Bone marrow (tissue), 2 donors: ENCODE measurements at places on chromosomes 16 and 17.
A peak's percentile ranks its signal among the peaks of the same experiment; 100 is the strongest.

DNA sequence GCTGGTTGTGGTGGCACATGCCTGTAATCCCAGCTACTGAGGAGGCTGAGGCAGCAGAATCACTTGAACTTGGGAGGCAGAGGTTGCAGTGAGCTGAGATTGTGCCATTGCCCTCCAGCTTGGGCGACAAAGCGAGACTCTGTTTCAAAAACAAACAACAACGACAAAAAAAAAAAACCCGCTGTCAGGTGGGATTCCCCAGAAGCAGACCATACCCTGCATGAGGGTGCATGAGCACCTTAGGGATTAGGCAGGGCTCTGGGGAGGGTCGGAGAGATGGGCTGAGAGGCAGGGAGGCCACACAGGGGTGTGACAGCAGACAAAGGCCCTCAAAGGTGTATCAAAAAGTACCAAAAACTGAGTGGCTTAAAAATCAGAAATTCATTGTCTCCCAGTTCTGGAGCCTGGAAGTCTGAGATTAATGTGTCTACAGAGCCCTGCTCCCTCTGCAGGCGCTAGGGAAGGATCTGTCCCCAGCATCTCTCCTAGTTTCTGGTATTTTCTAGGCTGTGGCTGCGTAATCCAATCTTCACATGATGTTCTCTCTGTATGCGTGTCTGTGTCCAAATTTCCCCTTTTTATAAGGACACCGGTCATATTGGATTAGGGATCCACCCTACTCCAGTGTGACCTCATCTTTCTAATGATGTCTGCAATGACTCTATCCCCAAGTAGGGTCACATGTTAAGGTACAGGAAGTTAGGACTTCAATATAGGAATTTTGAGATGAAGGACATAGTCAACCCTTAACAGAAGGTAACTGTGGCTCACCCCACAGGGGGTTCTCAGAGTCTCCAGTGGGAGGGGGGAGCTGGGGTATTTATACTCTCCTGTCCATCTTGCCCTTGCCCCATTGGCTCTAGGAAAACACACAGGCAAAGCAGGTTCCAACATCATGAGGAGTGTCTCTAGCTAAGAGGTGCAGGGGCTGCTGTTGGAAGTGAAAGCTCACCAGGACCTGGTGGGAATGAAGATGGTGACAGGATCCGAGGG is 13.6 kb upstream of the TVP23A start:
- no peak for DNase-seq

DNA sequence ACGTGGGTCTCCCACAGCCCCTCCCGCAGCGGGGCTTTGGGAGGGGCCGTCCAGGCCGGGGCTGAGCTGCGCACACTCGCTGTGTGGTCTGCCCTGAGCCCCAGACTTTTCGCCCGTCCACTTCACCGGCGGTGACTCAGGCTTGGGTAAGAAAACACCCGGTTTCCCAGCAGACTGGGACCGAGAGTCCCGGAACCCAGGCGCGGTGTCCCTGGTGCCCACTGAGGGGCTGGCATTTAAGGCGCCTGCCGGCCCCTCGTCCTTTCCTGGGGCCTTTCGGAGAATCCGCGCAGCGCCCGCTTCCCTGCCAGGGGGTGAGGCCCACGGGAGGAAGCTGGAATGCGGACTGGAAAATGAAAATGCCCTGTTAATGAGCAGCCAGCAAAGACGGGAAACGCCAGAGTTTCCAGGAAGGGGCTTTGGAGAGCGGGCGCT is 100.3 kb downstream of the C16orf95 start:
- DNase-seq = no peak

DNA sequence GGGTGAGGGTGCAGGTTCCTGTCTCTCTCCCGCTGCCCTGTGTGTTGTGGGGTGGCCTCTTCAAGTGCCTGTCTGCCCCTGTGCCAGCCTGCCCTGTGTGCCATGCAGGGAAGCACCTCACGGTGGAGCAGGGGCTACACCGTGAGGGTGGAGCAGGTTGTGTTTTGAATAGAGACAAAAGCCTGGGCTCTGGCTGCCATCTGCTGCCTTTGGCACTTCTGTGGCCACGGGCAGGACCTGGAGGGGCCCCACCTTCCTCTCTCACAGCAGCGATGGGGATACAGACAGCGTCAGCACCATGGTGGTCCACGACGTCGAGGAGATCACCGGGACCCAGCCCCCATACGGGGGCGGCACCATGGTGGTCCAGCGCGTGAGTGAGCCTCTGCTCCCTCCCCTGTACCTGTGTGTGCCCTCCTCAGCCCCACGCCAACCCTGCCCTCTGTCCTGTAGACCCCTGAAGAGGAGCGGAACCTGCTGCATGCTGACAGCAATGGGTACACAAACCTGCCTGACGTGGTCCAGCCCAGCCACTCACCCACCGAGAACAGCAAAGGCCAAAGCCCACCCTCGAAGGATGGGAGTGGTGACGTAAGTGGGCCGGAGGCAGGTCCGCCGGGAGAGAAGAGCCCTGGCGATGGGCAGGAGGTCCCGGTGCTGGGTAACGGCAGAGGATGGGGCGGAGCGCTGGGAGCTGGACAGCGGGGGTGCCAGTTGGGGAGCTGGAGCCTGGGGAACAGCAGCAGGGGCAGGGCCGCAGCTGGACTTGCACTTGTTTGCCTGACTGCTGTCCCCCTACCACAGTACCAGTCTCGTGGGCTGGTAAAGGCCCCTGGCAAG is 5.4 kb upstream of the C17orf107 start:
- no peak for DNase-seq

DNA sequence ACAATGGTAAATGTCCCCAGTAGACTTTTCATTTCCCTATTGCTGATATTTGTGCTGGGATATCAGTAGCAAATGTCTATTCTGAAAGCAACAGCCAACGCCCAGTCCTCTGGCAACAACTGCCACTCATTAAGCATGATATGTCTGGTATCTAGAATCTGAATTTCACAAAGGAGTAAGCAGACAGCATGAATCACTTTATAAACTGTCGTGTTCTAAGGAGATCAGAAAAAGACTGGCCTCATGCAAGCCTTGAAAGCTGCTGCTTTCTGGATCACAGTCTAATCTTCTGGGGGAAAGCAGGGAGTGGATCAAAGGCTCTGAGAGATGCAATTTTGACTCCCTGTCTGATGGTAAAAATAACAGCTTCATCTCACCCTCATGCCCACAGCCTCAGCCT is 153.1 kb upstream of the NOG start:
- DNase-seq = no peak

- no peak for DNase-seq
These were observed 2.4 kb upstream of the TEKT3 start for GRCh38 chr17:15343749-15344148.

- no peak for DNase-seq
These were observed 1.7 kb downstream of the PERCC1 start for GRCh38 chr16:1432388-1433262.

DNA sequence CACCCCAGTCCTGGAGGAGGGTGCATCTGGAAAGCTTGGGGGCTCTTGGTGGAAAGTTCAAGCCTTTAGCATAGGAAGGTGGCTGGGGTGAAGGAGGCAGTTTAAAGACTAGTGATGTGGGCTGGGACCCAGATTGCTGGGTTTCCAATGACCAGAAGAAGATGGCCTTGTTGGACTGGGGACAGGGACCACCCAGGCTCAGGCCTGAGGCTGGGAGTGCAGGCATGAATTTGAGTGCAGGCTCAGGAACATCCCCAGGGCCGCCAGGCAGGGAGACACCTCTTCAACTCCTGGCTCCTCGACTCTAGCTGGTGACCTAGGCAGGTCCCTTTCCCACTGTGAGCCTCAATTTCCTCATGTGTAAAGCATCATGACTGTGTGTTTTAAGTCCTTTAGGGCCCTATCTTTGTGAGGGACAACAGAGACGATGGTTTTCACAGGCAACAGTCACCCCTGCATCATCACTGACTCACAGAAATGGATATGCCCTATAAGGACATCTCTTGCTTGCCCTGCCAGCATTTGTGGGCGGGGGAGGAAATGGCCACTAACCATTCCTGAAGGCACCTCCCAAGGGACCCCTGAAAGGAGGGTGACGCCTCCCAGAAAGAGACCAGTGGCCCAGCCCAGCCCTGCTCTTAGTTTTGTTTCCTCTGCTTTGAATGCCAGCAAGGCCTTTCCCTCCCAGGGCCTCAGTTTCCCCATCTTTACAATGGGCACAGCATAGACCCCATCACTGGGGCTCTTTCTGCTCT is 11.1 kb downstream of the NLRC5 start:
- DNase-seq = no peak

DNA sequence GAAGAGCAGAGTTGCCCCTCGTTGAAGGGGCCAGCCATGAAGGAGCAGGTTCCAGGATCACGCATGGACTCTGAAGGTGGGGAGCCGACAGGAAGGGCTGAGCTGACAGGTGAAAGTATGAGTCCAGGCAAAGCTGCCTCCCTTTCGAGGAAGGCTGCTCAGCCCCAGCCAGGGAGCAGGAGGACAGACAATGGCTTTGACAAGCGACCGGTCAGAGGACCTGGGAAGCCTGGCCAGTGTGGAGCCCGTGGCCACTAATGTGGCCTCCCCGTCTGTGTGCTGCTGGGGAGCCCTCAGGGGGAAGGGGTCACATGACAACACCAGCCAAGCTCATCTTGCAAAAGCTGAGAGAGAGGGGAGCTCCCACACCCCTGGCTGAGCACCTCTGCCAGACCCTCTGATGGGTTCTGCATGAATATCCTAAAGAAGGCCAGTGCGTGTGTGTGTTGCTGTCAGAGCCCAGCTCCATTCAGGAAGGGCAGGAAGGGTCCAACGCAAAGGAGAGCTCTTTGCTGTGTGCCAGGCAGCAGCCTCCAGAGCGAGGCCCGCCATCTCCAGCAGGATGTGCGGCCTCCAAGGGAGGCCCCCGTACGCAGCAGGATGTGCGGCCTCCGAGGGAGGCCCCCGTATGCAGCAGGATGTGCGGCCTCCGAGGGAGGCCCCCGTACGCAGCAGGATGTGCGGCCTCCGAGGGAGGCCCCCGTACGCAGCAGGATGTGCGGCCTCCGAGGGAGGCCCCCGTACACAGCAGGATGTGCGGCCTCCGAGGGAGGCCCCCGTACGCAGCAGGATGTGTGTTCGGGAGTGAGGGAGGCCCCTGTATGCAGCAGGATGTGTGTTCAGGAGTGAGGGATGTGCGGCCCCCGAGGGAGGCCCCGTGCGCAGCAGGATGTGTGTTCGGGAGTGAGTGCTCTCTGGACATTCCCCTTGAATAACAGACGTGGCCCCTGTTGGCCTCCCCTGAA is 102.1 kb upstream of the CHMP6 start:
- no peak for DNase-seq

GRCh38 chr16:57769541-57770145 is 32.6 kb downstream of the KIFC3 start:
- DNase-seq = no peak

GRCh38 chr17:70353408-70354092 is 184.2 kb downstream of the KCNJ2 start:
- no peak for DNase-seq

DNA sequence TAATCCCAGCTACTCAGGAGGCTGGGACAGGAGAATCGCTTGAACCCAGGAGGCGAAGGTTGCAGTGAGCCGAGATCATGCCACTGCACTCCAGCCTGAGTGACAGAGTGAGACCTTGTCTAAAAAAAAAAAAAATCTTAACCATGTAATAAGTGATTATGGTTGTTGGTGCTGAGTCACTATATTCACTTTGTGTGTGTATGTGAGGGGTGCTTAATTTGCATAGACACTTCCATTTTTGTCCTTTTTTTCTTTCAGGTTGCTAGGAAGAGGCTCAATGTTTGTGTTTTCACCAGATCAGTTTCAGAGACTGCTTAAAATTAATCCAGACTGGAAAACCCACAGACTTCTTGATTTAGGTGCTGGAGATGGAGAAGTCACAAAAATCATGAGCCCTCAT is 18.2 kb downstream of the METTL9 start:
- no peak for DNase-seq

- DNase-seq = peak; percentile 28
These were observed 146.5 kb upstream of the PLCG2 start for GRCh38 chr16:81632392-81633146.

- peak; percentile 59 for DNase-seq
These were observed 33.7 kb upstream of the KDM8 start for GRCh38 chr16:27169511-27170071.
